CD4-positive, alpha-beta T cell treated with Interleukin-2 at 100 ng/mL for 4 hours (primary cell): ENCODE measurements at places on chromosomes 5 and 9.

DNA sequence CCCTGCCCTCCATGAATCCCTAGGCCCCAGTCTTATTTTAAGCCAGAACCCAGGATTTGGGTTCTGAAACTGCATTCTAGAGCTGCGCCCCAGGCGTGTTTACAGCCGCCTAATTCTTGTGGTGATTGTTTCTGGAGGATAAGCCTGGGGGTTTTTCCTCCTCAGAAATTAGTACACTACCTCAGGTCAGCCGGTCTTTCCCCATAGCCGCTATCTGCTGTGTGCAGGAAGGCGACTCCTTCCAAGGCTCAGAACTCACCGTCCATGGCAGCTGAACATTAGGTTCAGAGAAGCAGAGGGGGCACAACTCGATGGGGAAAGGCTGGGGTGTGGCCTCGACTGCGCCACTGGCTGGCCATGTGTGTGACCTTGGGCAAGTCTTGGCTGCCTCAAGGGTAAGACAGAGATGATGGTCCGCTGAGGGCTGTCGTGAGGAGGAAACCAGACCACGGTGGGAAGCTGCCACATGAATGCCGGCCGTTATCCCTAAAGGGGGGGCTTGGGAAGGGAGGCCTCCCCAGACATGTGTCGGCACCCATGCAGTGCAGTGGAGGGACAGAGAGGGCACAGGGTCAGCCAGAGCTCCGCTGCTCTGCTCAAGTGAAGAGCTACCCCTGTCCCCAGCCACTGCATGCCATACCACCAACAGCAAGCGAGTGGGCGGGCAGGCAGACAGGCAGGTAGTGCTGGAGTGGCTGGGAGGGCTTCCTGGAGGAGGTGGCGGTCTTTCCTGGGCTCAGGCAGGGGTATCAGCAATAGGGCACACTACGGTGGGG is 28.9 kb downstream of the SHB start:
- no peak for DNase-seq

DNA sequence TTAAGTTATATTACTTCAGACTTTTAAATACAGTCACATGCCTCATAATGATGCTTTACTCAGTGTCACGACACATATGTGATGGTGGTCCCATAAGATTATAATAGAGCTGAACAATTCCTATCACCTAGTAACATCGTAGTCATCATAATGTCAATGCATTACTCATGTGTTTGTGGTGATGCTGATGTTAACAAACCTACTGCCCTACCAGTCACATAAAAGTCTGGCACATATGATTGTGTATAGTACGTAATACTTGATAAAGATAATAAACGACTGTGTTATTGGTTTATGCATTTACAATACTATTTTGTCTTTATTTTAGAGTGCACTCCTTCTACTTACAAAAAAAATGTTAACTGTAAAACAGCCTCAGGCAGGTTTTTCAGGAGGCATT is 103.7 kb downstream of the PAM start:
- DNase-seq, result no peak

DNA sequence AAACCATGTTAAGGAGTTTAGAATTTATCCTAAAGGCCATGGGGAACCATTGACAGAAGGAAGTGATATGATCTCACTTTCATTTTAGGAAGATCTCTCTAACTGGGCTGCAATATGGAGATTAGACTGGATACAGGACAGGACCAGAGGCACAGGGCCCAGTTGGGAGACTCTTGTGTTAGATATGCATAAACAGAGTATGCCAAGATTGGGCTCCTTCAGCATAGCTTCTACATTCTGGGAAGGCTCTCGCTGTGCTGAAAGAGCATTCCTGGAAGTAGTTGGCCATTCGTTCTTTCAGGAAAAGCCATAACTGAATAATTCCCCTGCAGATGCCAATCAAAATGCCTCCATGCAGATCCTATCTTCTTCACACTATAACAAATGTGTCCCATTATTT is 204.5 kb downstream of the CWC27 start:
- DNase-seq, result no peak

DNA sequence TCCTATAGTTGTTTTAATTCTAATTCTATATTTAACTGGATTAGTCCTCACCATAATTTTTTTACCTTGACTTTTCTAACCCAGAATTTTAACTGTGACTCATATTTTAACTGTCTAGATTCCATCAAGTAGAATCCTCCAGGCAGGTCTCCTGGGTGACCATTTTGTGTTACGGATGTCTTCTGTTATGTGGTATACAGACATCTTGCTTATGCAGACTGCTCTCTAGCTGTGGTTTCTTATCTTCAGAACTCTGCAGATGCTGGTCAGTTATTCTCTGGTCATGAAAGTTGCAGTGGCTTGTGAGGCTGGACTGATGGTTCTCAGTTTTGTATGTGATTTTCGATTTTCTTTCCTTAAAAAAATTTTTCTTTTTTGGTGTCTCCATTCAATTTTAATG is 139.4 kb downstream of the ATG10 start:
- DNase-seq, result no peak

DNA sequence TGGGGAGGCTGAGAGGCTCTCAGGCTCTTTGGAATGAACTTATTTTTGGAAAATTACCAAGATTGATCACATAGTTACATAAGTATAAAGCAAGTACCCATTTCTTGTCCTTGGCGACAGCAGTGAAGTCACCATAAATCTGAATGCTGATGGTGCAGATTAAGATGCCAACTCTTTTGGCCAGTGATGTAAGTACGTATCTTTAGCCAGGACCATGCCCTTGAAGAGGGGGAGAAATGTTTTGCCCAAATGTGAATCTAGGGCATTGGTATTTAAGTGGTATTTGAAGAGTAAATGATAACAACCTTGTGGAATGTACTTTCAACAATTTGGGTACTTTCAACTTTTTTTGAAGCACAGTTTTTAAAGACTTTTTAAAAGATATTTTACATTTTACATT is 68.2 kb upstream of the RAD23B start:
- no peak for DNase-seq

GRCh38 chr9:4579001-4579400 is 83.1 kb upstream of the PLPP6 start:
- no peak for DNase-seq

GRCh38 chr5:93724791-93725190 is 16.6 kb downstream of the POU5F2 start:
- no peak for DNase-seq

GRCh38 chr5:56110646-56111403 is 116.1 kb upstream of the IL6ST start:
- DNase-seq, result no peak

DNA sequence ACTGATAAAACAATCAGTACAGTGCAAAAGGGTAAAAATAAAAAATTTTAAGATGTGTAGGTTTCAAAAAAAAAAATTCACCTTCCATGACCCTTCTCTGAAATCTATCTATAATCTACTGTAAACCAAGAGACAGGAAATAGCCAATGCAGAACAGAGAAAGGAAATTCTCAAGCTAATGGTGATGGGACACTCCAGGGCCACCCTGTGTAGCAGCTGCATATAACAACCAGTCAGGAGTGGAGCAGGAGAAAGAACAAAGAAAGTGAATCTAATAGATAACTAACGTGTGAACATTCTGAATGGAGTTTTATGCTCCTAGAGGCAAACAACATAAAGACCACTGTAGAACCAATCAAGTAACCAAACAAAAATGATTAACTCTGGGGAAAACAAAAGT is 16.6 kb downstream of the SPTLC1 start:
- DNase-seq, result no peak

- DNase-seq, result no peak
These were observed 35.5 kb downstream of the RFK start for GRCh38 chr9:76358628-76359280.

- DNase-seq, result no peak
These were observed 325.4 kb downstream of the ARL15 start for GRCh38 chr5:53984971-53985370.

DNA sequence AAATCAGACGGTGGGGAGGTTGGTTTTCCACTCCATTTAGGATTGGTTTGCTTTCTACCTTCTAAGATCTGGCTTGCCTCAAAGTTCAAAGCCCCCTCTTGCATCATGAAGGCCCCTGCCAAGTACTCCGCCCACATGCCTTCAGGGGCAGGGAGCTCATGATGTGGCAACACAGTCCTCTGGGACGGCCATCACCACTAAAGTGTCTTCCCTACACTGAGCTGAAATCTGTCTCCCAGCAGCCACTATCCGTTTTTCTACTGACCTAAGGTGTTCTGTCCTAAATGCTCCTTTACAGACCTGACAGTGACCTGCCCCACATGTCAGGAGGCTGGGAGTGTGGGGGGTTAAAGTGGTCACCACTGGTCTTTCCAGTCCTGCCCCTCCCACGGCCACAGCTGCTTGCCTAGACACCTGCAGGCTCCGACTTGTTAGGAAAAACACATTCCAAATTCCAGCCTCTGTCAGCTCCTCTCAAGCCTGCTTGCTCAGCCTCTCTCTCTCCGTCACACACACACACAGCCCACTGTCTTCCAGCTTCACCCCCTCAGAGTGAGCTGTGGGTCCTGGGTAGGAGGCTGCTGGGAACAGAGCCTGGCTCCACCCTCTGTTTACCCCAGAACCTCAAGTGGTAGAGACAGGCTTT is 44.9 kb downstream of the SHB start:
- no peak for DNase-seq

DNA sequence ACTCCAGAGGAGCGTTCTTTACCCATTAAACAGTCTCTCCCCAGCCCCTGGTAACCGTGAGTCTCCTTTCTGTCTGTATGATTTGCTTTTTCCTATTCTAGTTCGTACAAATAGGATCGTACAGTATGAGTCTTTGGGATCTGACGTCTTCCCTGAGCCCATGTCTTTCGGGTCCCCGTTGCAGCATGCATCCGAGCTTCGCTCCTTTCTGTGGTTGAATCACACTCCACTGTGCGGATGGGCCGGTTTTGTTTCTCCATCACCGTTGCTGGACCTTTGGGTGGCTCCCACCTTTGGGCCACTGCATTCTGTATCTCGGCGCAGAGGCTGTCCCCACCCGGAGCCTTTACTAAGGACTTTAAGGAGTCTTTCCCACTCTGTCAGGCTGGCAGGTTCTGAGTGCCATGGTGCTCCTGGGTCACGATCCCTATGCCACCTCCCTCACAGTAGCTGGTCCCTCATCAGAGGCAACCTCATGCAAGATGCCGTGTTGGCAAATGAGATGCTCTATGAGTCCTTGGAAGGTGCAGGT is 145.7 kb upstream of the COL5A1 start:
- no peak for DNase-seq

DNA sequence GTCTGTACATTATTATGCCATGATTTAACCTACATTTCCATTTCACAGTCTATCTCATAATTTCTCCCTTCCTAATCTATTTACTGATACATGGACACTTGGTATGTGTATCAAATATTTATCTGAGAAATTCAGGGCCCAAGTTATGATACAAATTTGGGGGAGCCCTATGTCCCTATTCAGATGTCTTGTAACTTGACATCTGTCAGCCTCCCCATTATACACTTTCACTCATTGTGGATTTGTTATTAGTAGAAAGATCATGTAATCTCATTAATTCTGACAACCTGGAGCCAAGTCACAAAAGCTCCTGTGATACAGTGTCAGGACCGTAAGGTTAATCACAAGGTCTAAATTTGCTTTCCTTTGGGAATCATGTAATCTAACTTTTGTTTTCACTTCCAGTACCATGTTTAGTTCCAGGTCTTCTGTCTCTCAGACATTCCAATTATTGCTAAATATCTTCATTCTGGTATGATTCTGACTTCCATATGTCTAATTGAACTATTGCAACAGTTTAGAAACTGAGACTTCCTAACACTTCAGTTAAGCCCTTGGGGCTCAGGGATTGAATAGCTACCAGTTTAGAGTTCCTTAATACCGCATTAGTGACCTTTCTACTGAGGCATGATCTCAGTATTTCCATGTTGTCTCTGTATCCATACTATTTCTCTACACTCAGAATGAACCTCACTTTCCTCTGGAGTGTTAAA is 182.9 kb upstream of the NUDT12 start:
- no peak for DNase-seq

- no peak for DNase-seq
These were observed 20.3 kb upstream of the TOR2A start for GRCh38 chr9:127755061-127756060.

GRCh38 chr9:79569814-79570447 is 1.8 kb upstream of the TLE4 start:
- no peak for DNase-seq
